Posterior vena cava (tissue), 2 donors: ENCODE measurements at places on chromosomes 12 and 14. TPM values are rescaled to one million over a fixed set of nuclear protein-coding genes. Genes with fewer than 3 reads are reported as not detected.

DNA sequence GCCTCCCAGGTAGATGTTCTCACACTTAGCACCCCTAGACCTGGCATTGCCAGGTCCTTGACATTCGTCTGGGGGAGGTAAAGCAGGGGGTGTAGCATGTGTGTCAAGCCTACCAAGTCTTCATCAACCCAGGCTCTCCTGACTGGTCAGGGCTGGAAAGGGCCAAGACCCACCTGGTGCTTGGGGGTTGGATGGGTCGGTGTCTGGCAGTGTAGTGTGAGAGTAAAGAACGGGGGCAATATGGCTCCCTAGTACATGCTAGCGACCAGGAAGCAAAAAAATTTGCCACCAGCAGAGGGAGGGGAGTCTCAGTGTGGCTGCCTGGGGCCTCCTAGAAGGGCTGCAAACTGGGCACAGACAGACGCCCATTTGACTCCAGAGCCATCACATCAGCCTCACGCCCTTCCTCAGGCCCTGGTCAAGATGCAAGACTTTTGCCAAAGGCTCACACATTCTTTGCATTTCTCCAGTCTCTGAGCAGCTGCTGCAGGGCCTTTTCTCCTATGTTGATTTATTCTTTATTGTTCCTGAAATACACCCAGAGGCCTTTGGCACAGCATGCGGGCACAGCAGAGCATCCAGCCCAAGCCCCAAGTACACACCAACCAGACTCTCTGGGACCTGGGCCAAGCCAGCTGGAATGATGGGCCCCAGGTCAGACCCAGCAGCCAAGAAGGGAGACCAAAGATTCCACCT lies 38.3 kb upstream of the PNMA1 start:
- no peak for DNase-seq

DNA sequence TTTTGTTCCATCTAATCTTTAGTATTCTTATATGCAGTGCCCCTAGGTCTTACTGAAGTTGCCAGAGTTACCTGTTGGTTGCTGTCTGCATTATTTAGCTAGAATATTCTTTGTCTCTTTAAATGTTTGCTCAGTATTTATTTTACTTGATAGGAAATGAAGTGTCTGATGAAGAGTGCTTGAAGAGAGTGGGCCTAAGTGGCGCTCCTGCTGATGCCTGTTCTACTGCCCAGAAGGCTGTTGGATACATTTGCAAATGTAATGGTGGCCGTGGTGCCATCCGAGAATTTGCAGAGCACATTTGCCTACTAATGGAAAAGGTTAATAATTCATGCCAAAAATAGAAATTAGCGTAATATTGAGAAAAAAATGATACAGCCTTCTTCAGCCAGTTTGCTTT lies 18.9 kb downstream of the CMAS start:
- DNase-seq = no peak

GRCh38 chr12:685388-685787 lies 22.1 kb upstream of the NINJ2 start:
- DNase-seq = no peak

DNA sequence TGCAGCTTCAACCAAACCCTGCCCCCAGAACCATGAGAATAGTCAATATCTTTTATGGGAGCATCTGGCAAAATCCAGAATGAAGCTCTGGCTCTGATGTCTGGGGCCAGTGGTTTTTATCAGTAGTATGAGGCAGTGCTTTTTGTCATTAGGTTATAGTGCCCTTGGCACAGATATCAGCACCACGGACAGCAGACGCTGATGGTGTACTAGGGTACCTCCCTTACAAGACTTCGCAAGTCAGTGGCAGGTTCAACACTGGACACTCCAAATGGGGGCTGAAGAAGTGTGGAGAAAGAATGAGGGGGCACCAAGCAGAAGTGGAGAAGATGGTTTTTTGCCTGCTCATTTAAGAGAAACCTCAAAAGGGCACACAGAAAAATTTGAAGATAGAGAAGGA lies 68.2 kb upstream of the E2F7 start:
- peak; percentile 71 for DNase-seq

DNA sequence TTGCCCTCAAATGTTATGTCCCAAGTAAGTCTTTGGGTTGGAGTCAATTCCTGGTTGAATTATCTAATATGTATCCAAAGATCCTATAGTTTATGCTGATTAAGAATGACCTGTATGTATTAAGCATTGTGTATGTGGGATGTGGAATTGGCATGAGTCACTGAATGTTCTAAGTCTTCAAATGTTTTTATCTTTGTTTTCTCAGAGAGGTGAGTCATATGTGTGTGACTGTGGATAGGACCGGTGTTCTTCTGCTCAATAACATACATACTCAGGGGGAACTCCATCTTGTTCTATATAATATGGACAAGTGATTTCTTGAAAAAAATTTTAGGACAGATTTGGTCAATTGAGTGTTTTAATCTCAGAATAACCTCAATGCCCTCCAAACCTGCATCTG lies 57.9 kb downstream of the NAV3 start:
- DNase-seq = no peak

DNA sequence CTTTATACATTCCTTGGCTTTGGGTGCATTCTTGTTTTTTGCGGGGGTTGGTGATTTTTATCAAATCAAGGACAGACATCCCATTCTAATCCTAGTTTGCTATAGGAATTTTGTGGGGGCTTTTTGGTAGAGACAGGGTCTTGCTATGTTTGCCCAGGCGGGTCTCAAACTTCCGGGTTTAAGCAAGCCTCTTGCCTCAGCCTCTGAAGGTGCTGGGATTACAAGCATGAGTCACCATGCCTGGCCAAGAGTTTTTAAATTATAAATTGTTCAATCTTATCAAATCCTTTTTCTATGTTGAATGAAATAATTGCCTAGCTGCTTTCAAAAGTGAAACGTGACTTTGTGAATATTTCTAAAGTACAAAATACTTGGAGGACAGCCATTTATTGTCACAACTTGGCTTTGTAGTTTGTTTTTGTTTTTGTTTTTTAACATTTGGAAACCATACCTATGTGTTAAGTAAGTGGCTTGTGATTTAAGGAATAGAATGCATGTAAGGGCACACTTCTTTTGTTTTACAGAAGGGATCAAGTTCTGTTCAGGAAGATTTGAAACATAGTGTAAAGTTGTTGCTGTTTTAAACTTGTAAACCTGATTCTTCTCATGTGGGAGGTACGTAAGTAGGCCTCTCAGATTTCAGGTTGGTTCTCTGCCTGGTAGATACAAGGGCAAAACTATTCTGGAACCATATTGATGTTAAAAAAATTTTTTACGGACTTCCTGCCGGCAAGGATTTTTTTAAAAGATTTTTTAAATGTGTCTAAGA lies 13.4 kb downstream of the MARK3 start:
- DNase-seq = no peak

NOS1 gene
- total RNA-seq = 0.86 TPM

GPR162 gene
- total RNA-seq = 5.1 TPM
